ENCODE measurements at places on chromosomes 3 and 15.

DNA sequence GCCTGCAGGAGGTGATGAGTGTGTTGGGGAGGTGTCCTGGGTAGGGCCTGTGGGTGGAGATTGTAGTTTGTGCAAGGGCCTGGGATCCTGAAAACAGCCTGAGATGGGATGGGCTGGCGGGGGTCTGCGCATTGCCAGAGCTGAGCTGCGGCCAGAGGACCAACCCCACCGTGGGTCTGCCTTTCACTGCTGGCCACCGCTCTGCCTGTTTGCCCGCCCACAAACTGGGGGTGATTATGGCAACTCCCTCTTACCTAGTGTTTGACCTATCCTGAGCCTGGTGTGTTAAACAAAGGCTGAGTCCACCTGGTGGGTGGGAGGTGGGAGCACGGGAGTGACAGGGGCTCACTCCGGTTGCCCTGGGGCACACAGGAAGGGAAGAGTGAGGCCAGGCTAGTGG is 9.8 kb downstream of the ABTB1 start:
- DNase-seq = no peak

DNA sequence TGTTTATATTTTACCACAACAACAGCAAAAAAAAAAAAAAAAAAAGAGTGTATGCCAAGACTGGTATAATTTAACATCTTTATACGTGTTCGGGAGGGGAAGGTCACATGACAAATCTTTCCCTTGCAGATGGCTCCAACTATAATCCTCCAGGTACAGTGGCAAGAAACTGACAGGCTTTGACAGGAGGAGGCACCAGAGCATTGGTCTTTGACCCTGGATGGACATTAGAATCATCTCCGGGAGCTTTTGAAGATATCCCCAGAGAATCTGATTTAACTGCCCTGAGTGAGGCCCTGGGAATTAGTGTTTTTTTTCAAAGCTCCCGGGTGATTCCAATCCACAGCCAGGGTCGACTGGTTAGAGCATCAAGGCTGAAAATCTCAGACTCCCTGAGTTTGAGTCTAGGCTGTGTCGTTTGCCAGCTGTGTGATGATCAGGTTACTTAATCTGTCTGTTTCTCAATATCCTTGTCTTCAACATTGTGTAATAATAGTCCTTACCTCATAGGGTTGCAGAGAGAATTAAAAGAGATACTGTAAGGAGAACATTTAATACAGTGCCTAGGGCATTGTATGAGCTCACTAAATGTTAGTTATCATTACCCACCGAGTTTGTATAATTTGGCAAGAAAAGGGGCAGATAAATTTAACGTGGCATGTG is 8.9 kb upstream of the SEMA5B start:
- no peak for DNase-seq

DNA sequence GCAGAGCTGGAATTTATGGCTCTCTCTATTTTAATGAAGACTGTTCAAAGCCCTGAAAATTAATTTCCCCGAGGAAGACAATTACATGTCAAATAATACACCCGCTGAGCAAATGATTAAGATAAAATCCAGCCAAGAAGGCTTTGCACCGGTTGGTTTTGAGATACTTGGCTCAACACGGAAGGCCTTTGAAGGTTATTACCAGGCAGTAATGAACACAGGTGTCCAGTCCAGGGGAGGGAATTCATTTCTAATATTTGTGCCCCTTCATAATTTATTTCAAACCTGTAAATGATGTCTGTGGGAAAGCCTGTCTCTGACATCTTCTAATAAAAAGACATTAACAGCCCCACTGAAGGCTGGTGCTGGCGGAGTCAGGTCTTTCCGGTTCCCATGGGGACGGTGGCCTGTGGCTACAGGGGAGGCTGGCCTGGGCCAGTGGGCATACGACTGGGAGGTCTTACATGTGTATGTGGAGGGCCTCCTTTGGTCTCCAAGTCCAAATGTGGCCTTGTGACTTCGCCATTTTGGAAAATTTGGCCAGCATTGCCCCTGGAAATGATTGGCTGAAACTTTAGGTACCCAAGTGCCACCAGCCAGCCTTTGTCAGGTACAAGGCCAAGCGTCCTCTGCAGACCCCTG is 49.9 kb upstream of the IQSEC1 start:
- no peak for DNase-seq

GRCh38 chr3:70914862-70915261 is 602.4 kb upstream of the MDFIC2 start:
- DNase-seq = no peak

DNA sequence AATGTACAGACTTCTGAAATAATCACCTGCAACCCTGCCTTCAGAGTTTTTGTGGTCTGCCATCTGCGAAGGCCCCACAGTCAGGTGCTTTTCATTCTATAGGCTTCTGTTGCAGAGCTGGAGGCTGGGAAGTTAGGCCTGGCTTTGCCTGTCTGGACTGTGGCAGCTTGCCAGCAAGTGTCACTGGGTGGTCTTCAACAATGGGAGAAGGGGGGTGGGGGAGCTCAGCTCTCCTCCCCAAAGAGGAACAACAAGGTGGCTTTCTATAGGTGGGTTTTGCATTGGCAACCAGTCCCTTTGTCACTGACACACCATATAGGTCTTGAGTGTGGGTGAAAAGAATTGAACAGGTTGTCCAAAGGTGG is 7.3 kb downstream of the BOC start:
- DNase-seq = peak; percentile 42

DNA sequence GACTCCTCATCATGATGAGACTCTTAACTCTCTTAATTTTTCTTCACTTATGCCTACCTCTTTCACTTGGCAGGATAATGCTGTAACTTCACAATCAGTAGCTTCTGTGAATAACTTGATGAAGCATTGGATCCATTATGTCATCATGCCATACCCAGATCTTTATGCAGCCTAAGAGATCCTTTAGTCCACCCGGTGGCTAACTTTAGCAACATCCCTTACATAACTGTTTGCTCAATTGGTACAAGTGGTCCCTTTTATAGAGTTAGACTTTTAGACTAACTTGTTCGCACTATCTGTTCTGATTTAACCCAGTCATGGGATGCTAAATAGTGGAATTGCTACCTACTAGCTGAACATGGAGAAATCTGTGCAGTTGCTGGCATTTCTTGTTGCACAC is 184.5 kb downstream of the USP13 start:
- DNase-seq = no peak

GRCh38 chr3:188915127-188915526 is 256.6 kb upstream of the TPRG1 start:
- DNase-seq = no peak

GRCh38 chr15:90917569-90917968 is 14.5 kb downstream of the MAN2A2 start:
- no peak for DNase-seq

- DNase-seq = no peak
Measured at GRCh38 chr3:152292366-152292765, 23.6 kb downstream of the MBNL1 start.

DNA sequence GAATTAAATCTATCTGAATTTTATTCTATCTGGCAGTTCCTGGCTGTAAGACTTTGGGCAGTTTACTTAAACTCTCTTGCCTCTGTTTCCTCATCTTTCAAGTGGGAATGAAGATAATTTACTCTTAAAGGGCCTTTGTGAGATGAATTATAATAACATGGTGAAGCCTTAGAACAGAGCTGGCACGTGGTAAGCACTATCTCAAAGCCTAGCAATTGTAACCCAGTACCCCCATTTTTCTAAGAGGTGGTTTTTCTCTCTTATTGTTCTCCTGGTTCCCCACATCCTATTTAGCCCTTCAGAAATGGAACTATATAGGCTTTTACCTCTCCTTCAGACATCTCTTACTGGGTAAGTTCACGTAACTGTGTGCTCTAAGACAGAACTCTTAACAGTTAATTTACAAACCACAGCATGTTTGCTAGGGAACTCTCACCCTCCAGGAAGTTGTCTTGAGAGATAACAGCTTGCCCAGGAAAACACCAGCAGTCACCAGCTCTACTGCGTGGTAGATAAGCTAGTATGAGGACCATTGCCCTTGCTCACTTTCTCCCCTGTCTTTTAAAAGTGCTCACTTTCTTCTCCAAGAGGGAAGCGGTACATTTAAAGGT is 12.3 kb upstream of the CRBN start:
- no peak for DNase-seq

GRCh38 chr3:133821767-133822638 is 16.4 kb downstream of the SRPRB start:
- DNase-seq = no peak

DNA sequence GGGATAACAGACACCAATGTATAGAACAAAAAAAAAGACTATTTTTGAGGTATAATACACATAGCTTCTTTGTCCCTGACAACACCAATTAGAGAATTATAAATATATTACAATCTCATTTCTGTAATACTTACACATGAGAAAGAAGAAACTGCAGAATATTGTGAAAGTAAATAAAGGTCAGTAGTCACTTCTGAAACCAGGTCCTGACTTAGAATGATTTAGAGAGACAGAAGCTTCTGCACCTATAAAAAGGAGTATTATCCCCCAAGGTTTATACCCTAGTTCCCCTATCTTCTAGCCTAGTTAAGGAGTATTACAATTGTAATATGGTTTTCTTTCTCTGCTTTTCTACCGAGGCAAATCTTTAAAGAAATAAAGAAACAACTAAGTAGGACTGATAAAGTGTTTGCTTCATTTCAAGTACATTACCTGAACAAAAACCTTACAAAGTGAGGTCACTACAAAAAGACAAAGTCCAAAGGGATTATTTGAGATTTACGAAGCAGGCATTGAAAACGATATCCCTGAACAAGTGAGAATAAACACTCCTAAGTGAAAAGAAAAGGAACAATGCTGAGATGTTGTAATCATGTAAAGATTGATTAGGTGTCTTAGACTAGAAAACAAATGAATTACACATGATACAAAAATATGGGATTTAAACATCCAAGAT is 103.0 kb downstream of the GBE1 start:
- no peak for DNase-seq

- DNase-seq = no peak
Measured at GRCh38 chr3:23067116-23067515, 136.0 kb upstream of the UBE2E2 start.

DNA sequence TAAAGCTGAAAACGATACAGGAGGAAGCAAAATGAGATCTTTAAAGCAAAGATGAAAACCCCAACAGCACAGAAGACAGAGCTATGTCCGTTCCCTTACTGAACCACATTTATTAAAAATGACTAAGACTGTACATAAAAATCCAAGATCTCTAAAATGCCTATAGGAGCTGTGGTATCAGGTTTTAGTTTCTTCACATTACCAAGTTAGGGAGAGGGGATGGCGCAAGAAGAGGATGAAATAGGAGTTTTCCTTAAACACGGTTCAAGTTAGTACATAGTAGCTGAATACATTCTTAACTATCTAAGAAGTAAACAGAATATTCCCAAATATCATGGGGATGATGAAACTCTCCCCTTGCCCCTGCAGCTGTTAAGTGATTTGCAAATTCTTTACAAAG is 6.3 kb downstream of the EOMES start:
- no peak for DNase-seq

DNA sequence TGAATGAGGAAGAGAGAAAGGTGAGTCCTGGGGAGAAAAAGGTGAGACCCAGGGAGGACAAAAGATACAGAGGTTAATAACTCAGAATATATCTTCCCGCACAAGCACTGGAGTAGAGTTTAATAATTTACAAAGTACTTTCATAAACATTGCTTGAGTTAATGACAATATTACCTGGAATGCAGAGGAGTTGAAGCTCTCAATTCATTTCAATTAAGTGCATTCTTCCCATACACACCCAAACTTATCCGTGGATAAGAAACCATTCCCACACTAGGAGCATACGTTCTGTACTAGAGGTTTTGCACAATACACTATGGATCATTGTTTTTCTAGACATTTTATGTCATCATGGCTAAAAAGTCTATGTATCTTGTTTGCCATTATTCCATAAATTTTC is 23.3 kb upstream of the KNG1 start:
- DNase-seq = no peak

GRCh38 chr3:9730657-9731205 is 804 bp upstream of the BRPF1 start:
- peak; percentile 83 for DNase-seq

DNA sequence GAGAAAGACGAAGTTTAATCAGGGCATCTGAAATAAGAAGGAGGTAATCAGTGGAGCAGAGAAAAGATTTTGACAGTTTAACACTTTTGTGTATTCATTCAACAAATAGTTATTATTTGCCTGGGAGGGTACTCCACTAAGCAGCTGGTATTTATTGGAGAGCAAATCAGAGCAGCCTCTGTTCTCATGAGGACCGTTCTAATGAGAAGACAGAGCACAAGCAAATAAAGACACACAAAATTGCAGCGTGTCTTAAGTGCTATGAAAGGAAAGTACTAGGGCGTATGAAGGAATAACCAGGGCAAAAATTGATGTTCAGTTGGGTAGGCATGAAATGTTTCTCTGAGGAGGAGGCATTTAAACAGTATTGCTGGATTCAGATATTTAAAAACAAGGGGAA is 302.9 kb upstream of the RARB start:
- DNase-seq = no peak

DNA sequence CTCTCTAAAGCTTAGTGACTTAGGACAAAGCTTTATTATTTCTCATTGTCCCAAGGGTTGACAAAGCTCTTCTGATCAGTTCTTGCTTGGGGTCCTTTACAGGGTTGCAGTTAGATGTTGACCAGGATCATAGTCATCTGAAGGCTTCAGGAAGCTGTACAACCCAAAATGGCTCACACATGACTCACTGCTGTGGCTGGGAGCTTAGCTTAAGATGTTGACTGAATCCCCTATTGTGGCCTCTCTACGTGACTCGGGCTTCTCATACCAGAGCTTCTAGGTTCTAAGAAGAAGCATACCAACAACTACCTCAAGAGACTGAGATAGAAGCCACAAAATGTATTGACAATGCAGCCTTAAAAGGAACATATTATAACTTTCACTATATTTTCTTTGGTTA is 569.6 kb upstream of the ROBO2 start:
- DNase-seq = no peak

DNA sequence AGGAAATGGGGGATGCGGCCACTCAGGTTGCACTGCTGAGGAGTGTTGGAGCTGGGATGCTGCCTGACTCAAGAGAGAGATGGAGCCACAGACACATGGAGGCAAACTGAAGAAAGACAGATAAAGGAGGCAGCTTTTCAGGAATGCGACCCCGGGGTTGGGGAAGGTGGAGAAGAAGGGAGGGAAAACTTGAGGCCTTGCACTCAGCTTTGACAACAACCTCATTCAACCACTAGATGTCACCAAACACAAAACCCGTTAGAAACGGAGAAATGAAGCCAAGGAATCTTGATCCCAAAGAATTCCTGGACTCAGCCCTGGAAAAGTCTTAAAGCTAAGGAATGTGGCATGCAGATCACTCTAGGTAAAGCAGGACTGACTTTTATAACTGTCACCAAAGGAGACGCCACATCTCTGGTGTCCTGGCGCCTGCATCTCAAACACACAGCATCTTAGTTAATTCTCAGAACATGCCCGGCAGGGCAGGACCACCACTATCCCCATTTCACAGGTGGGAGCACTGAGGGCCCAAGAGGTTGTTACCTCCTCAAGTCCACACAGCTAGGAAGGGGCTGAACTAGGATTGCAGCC is 59.6 kb upstream of the LMCD1 start:
- peak; percentile 23 for DNase-seq

DNA sequence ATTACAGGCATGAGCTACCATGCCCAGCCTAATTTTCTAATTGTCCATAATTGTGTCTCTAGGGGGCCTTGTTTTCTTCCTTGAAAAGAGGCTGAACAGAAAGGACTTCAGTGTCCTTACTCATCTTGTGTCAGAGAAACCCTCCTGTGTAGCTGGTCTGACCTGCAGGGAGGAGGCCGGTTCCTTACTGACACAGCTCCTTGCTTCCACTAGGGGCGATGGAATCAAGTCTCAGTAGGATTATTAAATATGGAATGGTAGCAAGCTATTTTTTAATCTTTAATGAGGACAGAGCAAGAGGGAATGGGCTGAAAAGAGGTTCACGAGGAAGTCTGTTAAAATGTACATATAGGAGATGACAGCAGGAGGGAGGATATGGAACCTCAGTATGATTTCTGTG is 8.6 kb downstream of the LPCAT4 start:
- no peak for DNase-seq
